ENCODE measurements at places on chromosomes 3 and 15.

DNA sequence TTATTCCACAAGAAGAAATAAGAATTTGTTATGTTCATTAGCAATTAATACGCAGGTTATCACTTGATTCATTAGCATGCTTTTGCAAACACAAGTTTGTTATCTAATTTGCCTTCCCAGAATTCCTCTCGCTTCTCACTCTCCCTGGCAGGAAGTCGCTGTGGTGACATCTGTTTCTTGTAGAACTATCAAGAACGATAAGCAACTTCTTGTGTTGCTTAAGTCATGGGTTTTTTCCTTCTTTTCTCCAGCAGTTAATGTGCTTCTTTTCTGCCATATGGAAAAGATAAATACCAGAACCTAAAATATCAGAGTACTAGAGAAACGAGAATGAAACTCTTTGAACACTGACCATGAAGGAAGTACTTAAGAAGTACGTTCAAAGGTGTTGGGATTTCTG lies 99.8 kb upstream of the CHMP2B start:
- DNase-seq = no peak

GRCh38 chr3:25960776-25961175 lies 170.9 kb downstream of the OXSM start:
- no peak for DNase-seq

GRCh38 chr3:123773681-123774431 lies 110.3 kb downstream of the MYLK start:
- no peak for DNase-seq

- peak; percentile 36 for DNase-seq
These were observed 13.0 kb downstream of the GP5 start for GRCh38 chr3:194386066-194386465.

- DNase-seq = no peak
These were observed 188.7 kb upstream of the FEZF2 start for GRCh38 chr3:62562017-62562416.

- DNase-seq = no peak
These were observed 27.1 kb upstream of the MAGEF1 start for GRCh38 chr3:184738982-184739381.

DNA sequence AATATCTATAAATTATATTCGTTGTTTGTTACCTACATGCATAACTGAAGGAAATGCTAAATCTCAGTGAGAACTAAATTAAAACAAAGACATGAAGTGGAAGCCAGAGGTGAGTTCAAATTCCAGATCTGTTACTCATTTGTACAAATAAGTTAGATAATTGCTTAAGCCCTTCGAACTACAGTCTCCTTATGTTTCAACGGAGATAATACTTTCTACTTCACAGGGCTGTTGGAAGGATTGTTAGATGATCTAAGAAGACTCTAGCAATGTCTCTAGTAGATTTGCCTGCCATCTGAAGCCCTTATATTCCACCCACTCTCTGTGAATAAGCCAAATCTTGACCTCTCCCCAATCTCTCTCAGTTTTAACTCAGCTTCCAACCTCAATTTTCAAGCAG lies 125.8 kb downstream of the P2RY1 start:
- DNase-seq = no peak

GRCh38 chr15:99582508-99582960 lies 16.8 kb downstream of the MEF2A start:
- no peak for DNase-seq

GRCh38 chr15:22961762-22962161 lies 18.4 kb downstream of the CYFIP1 start:
- no peak for DNase-seq

GRCh38 chr3:152595975-152596821 lies 238.7 kb upstream of the P2RY1 start:
- DNase-seq = no peak

- no peak for DNase-seq
These were observed 343.9 kb downstream of the ZBTB20 start for GRCh38 chr3:114803042-114803695.

GRCh38 chr15:95839367-95839782 lies 491.1 kb upstream of the NR2F2 start:
- DNase-seq = no peak
